GM20000 (cell line): ENCODE measurements at places on chromosomes 2 and 18.

GRCh38 chr2:128411431-128411830 lies 92.8 kb upstream of the HS6ST1 start:
- no peak for DNase-seq

DNA sequence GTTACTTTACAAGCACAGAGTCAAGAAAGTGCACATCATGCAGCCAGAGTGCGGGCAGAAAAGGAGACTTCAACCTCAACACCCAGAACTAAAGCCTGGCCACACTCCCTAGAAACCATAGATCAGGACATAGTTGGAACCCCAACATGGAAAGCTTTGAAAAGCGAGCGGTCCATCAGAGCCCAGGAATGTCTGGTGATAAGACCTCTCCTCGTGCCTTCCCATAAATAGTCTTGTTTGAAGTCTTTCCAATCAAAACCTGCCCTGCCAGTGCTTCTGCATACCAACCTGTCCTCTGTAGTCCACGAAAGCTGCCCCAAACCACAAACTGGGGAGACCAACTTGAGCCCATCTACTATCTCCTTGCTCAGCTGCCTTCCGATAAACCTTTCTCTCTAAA lies 55.5 kb downstream of the NEURL3 start:
- DNase-seq = no peak

- peak; percentile 28 for DNase-seq
These were observed 46.5 kb upstream of the EPG5 start for GRCh38 chr18:46013484-46014189.

- DNase-seq = no peak
These were observed 399.0 kb upstream of the SLC39A10 start for GRCh38 chr2:195257979-195258378.

DNA sequence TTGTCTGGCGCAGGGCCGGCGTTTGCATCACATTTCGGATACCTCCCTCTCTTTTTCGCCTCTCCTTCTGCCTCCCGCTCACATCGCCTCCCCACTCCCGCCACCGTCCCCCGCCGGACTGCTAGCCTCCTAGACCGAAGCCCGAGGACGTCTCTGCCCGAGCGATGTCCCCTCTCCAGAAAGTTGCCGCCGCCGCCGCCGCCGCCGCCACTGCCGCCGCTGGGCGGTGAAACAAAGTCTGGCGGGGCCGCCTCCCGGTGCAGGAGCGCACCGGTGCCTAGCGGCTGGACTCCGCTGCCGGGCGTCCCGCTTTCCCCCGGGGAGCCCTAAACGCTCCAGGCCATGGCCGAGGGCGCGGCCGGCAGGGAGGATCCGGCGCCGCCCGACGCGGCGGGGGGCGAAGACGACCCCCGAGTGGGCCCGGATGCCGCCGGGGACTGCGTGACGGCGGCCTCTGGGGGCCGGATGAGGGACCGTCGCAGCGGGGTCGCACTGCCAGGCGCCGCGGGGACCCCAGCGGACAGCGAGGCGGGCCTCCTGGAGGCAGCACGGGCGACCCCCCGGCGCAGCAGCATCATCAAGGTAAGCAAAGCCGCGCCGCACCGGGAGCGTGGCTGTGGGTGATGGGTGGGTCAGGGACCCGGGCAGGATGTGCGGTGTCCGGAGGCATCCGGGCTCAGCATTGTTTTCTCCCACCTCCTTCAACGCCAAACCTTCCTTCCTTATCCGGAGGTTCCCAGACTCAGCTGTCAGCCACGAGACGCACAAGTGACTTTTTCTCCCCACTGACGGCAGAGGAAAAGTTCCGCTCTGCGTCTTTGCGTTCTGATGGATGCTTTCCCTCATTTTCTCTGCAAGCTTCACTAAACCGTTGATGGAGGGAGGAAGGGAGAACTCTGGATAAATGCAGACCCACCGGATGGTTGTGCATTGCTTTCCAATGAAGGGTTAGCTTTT lies 643 bp downstream of the PLCL1 start:
- peak; percentile 54 for DNase-seq

GRCh38 chr2:143668234-143668633 lies 539.0 kb downstream of the ARHGAP15 start:
- DNase-seq = no peak

DNA sequence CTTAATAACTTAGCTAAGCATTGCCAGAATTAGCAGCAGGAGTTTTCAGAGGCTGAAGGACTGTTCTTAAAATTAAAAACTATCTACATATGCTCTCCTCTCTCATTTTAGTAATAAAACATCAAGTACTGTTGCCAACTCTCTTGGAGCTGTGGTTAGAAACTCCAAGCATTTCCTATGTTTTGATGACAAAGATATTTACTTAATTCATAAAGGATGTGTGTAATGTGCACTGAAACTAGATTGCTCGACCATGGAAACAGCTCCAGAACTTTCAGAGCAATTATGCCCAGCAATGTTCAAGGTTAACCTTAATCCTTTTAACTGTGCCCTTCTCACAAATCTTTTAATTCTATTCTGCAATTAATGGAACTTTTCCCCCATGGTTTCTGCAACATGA lies 8.4 kb downstream of the GRP start:
- DNase-seq = no peak

DNA sequence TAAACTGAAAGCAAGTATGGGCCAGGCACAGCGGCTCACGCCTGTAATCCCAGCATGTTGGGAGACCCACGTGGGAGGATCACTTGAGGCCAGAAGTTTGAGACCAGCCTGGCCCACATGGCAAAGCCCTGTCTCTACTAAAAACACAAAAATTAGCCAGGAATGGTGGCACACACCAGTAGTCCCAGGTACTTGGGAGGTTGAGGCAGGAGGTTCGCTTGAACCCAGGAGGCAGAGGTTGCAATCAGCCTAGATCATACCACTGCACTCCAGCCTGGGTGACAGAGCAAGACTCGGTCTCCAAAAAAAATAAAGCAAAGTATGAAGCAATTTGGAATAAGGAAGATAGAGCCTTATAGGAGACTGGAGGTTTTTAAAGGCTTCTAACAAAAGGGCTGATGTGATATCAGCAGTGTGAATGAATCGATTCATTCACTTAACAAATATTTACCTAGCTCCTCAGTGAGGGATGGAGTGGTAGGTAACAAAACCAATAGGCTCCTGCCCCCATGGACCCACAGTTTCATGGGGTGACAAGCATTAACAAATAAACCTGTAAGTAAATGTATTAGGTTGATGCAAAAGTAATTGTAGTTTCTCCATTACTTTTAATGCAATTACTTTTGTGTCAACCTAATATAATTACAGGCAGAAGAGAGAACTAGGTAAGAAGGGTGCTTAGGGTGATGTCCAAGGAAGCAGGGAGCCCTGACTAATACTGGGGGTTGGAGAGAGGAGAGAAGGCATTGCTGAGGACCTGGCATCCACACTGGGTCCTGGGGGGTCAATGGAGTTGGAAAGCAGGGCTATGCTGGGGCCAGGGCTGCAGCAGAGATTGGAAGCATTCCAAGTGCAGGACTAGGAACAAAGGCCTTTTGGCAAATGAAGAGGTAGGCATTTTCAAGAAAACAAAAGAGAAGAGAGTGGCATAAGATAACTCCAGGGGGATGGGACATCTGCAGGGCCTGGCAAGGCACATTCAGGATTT lies 195.4 kb upstream of the ARL4C start:
- DNase-seq = no peak

DNA sequence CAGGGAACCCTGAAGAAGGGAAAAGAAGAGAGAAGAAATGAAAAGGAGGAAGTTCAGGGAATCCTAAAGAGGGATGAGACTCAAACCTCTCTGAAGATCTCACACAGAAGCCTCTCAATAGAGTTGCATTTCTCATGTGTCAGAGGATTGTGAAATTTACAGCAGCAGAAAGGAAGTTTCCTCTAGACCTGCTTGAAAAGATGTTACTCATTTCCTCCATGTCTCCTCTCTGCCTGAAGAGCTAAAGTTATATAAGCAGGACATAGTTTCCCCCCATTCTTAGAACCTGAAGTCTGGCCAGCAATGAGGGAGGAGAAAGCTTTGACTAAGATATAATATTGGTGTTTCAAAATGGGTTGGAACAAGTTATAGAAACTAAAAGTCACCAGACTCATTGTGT lies 1155.6 kb downstream of the LRP1B start:
- no peak for DNase-seq

DNA sequence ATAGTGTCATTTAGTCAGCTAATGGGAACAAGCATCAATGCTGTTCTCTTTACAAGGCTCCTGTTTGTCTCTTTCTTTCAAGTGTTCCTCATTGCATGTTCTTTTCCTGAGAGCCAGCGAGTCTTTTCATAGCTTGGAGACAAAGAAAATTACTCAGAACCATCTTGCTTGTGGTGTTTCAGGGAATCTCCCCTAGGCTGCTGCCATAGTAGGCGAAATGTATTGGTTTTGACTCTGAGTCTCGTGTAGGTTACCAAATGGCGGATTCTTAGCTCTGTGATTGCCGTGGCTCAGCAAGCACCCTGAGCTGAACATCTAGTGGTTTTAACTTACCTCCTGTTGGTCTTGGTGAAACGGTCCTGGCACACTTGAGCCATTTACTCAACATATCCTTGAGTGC lies 68.7 kb downstream of the RHBDD1 start:
- peak; percentile 45 for DNase-seq

GRCh38 chr2:160322320-160322719 lies 122.2 kb upstream of the ITGB6 start:
- DNase-seq = no peak

- no peak for DNase-seq
These were observed 16.6 kb upstream of the STK17B start for GRCh38 chr2:196187898-196188458.

- DNase-seq = no peak
These were observed 251.8 kb downstream of the MEIS1 start for GRCh38 chr2:66686755-66687154.

GRCh38 chr2:41932241-41933045 lies 115.4 kb upstream of the PKDCC start:
- DNase-seq = no peak

DNA sequence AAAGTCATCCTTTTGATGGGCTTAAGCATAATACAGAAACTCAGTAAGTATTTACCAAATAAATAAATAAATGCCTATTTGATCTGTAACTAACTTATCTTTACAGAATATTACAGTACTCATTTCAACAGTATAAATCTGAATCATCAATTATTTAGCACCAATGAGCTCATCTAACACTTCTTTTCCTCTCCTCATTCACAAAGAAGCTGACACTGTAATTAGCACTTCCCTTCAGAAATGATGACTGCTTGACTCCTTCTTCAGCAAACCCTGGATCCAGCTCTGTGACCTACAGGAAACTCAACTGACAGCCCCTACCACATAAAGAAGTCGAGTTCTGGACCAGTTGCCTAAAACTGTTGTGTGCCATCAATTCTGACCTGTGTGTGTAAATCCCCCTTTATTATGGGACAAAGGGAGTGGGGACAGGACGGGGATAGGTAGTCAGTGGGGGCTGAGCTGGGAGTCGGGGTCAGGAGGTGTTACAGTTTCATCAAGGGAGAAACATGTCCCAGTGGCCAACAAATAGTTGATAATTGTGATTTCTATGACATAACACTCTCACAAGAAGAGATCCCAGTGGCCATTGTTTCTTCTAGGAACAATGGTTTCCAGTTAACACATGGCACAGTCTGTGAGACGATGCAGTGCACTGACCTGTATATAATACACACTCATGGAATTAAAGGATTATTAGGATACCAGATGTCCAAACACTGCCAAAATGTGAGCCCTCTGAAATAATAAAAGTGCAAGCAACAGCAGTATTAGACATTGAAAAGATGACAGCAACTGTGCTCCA lies 68.7 kb downstream of the STK39 start:
- no peak for DNase-seq

- DNase-seq = no peak
These were observed 35.5 kb downstream of the LIPG start for GRCh38 chr18:49597157-49597931.

DNA sequence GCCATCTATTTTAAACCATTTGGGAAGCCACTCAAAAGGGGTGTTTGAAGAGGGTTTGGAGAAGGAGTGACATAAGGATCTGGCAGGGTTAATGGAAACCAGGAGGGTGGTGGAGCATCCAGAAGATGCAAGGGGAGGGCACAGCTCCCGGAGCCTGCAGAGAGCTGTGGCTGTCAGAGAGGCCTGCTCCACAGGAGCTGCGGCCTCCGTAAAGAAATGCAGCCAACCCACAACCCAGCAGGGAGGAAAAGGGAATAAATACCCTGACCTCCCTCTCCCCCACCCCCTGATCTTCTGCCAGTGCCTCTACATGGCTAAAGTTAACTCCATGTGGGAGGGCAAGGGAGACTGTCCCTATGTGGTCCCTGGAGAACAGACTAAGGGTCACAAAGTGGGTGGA lies 567.1 kb upstream of the POU3F3 start:
- DNase-seq = no peak

- no peak for DNase-seq
These were observed 251.5 kb upstream of the NXPH2 start for GRCh38 chr2:139031722-139032121.

- no peak for DNase-seq
These were observed 51.3 kb downstream of the C2orf76 start for GRCh38 chr2:119315241-119315925.

- DNase-seq = no peak
These were observed 32.0 kb downstream of the NEDD4L start for GRCh38 chr18:58076052-58076451.

DNA sequence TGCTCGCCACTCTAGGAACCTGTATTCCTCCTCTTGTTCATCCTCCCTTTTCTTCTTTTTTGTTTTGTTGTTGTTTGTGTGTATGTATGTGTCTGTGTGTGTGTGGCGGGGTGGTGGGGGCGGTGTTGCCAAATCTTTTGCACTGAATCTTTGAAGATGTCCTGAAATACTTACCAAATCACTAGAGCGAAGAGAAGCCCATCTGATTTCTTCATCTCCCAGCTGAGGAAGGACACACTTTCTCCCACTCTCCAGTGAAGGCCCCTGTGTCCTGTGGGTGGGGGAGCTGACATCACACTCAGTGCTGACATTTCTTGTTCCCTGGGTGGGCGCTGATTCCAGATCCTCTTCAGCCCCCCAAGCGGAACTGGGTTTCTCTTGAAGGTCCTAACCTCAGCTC lies 74.5 kb downstream of the NEDD4L start:
- no peak for DNase-seq

GRCh38 chr2:28025123-28025522 lies 134.6 kb downstream of the BABAM2 start:
- no peak for DNase-seq

DNA sequence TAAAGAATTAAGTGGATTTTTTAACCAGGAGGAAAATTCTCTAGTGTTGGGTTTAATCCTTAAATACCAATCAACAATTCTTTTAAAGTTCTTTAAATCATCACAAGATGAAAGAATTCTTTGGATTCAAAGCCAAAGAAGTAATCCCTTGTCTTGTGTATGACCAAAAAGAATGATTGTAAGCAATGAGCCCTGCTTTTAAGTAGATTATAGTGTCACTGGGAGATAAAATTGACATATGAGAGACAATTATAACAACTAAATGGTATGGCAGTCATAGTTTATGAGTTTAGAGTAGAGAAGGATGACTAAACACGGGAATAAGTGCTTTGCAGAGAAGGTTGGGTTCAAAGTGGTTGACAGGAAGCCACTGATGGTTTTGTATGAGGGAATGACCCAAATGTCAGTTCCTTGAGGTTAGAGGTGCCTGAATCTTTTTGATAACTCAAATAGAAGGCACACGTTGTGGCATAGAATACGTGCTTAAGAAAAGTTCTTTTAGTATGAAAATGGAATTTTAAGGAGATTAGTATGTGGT lies 199.6 kb upstream of the TCF4 start:
- DNase-seq = no peak

- peak; percentile 68 for DNase-seq
These were observed at the start of gene LYPD6B for GRCh38 chr2:149038442-149039212. Gene LYPD6B (plus strand): TSS chr2:149038699. CDS start chr2:149130949, 92,250 bp downstream.
